ENCODE measurements at places on chromosomes 1 and 21.

DNA sequence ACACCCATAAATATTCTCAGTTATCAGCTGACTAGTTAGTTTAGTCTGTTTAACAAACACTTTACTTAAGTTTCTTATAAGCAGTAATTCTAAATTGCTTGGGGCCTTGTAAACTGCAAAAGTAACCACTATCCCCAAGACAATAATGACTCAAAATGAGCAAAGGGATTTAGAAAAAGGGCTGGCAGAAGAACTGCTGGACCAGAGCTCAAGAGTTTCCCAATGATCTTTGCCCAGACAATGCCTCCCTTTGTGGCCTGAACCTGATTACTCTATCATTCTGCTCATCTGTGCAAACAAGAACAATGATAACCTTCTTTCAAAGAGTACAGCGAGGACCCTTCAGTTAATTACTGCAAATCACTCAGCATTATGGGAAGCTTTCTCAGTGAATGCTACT lies 123.5 kb downstream of the TIAM1 start:
- no peak for DNase-seq

- peak; percentile 44 for DNase-seq
Measured at GRCh38 chr1:113677250-113678158, 81.8 kb downstream of the PHTF1 start.

GRCh38 chr1:74430342-74430934 lies 82.0 kb downstream of the LRRC53 start:
- no peak for DNase-seq

- no peak for DNase-seq
Measured at GRCh38 chr21:42922918-42923317, 2.5 kb downstream of the ERVH48-1 start.

DNA sequence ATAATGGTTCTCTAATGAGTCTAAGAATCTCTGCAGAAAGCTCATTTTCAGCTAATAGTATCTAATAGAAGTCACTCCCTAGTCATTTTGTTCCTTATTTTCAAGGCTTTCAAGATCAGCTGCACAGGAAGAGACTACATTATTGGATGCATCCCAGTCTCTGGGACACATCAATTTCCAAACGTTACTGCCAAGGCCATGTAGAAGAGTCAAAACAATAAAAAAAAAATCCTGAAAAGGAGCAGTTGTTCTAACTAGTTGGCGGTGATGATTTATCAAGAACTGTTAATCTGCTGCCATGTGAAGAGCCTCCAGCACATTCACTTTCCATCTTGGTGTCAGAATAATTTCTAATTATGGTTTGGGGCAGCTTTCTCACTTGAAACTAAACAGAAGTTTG lies 5.7 kb downstream of the DDAH1 start:
- no peak for DNase-seq

DNA sequence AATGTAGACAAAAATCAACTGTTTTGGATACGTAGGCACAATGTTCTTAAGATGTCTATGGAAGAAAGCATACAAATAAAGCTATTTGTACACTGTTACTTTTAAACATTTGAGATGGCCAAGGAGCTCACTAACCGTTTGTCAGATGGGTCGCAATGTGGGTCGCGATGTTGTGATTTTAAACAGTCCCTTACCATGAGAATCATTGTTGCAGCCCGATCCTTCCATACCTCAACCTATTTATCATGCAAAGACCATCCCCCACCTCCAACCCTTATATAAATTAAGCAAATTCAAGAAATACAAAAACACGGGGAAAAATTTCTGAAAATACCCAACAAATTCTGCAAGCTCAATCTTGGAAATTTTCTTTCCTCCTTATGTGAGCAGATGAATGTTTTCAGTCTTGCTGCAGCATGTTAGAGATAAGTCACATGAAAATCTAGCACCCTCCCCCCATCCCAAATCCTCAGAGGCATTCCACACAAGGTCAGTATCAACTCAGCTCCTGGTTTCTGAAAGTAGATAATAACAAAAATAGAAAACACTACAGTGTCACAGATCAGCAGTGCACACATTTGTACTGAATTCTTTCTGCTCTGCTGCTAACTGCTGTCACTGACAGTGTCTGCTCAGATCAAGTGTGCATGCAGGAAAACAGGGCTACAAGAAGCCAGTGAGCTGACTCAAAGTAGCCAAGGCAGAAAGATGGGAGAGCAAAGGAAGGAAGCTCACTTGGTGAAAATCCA lies 92.9 kb upstream of the TTC39A start:
- DNase-seq = no peak

DNA sequence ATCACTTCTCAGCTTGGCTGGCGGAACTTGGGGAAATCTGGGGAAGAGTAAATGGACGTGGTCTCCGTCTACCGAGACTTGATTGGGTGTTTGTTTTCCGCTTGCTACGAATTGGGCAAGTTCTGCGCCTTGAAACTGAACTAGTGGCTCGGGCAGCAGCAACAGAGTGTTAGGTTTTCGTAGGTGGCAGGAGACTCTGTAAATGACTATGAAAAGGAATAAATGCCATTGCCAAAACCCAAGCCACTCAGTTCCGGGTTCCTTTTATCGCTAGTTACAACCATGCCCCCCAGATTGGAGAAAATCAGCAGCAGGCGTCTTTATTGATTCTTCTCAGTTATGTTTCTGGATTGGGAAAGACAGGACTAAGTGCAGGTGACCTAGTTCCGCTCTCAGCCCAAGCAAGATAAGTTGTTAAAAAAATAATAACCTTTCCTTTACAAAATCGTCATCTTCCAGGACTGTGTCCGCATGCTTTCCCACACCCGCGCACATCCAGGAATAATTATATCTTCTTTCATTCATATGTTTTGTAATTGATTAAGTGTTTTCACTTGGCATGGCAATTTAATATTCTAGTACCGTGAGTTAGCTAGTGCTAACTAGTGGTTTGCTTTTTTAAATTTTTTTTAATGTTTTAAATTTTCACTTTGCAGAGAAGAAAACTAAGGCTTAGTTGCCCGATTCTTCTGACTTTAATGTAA lies 3.4 kb downstream of the LHX9 start:
- DNase-seq = no peak

- no peak for DNase-seq
Measured at GRCh38 chr21:35529171-35529863, 480.2 kb upstream of the RUNX1 start.

- DNase-seq = no peak
Measured at GRCh38 chr1:186286615-186287315, 88.3 kb downstream of the TPR start.

DNA sequence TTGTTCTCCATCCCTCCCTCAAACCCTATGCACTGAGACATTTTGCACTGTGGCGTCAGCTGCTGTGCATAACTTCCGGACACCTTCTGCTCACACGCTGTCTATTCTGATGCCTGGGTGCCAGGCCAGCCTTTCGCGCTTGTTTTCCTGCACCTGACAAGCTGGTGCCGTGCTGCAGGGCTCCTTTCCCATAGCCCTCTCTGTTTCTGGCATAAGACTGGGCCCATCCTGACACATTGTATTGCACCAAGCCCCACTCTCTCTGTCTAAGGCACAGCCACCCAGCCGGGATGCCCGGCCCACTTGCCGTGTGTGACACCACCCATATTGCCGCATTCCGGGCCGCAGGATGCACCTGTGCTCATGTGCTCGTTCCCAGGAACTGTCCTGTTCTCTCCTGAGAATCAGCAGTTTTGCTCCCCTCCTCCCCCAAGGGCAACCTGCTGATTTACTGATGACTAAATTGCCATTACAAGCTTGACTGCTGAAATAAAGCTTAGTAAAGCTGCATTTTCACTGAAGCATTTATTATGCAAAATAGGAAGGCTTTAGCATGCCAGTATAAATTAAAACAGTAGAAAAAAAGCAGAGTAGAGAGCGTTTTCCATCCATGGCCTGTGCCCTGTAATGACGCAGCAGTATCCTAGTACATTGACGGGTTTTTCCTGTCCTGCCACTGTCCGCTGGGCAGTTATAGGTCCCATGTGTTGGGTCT lies 88.0 kb downstream of the CD247 start:
- DNase-seq = no peak

DNA sequence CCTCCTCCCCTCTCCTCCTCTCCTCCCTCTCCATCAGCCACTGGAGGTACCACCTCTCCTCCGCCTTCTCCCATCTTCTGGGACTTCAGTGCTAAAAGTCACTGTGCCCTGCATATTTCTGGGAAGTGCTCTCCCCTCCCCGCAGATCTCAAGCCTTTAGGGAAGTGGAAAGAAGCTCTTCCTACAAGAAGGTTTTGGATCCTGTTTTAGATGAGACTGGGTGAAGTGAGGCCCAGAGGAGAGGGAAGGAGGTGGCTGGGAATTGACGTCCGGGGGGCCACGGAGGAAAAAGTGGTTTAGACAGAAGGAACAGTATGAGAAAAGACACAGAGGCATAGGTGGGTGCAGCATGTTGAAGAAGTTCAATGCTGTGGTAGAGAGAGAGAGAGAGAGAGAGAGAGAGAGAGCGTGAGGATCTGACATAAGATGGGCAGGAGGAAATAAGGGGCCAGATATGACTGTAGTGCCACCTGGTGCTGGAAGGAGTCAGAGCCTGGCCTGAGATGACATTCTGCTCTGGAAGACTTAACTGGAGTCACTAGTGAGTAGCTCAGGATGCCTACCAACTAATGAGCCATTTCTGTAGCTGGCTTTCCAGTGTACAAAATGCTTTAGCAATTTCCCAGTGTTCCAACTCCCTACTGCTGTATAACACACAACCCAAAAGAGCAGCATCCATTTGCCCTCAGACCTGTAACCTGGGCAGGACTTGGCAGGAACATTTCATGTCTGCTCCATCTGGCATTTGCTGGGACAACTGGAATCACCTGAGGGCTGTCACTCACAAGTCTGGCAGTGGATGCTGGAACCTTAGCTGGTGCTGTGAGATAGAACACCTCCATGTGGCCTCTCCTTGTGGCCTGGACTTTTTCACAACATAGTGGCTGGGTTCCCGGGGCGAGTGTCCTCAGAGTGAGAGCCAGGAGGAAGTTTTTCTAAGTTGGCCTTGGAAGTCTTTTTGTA lies 16.6 kb upstream of the ZSCAN20 start:
- DNase-seq = peak; percentile 80

- no peak for DNase-seq
Measured at GRCh38 chr1:165564561-165564960, 20.8 kb downstream of the LRRC52 start.

DNA sequence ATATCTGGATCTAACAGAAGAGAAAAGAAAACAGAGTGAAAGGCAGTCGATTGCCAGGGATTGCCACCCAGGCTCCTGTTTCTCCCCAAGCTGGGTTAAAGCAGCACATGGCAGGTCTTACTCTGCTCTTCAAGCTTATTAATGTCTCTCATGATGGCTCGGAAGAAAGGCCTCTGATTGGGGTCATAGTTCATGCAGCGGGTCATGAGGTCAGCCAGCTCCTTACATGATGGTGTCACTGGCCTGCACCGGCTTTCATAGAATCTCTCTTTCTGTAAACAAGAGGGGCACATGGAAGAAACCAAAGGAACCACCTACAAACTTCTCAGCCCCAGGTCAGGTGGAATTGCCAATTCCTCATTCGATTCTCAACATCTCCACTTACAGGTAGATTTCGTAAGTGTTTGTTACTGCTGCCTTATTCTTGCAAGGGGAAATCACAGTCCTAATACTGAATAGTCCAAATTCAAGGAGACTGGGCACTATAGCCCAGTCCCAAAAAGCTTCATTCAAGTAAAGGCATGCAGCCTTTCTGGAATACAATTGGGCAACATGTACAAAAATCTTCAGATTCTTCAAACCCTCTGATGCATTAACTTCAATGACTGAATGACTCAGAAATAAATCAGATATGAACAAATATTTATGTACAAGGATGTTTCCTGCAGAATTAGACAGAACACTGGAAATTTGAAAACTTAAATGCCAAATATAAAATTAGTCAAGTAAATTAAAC lies 96.6 kb downstream of the RAVER2 start:
- no peak for DNase-seq

DNA sequence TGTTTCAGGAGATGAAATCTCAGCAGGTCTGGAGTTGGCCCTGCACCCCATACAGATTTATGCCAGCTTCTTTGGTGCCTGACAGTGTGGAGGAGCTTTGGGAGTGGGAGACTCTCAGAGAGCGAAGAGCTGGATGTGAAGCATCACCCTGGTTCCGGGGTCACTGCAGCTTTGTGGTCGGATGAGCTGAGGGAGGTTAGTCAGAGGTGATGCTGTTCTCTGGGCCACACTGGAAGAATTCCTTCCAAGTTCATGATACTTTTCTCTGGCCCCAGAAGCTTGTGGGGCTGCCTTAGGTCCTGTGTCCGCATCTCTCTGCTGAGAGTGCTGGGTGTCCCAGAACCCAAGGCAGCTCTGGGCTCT lies 467.8 kb downstream of the CAMTA1 start:
- no peak for DNase-seq

- DNase-seq = no peak
Measured at GRCh38 chr1:153546371-153546770, 765 bp upstream of the S100A4 start.

GRCh38 chr1:55428944-55429931 lies 214.1 kb upstream of the USP24 start:
- peak; percentile 100 for DNase-seq

DNA sequence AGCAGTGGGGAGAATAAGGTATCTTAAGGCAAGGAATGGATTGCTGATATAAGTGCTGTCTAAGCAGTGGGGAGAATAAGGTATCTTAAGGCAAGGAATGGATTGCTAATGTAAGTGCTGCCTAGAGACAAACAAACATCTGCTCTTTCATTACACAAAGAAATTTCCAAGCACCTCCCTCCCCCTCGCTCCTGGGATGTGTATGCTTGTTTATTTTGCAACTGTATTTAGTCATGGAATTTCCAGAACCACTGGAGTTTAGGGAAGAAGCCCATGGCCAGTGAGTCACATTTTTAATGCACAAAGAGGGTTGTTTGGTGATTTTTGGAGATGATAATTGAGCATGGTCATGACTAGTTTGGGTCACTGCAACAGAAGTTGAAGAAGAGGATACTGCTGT lies 21.5 kb downstream of the PDPN start:
- no peak for DNase-seq

DNA sequence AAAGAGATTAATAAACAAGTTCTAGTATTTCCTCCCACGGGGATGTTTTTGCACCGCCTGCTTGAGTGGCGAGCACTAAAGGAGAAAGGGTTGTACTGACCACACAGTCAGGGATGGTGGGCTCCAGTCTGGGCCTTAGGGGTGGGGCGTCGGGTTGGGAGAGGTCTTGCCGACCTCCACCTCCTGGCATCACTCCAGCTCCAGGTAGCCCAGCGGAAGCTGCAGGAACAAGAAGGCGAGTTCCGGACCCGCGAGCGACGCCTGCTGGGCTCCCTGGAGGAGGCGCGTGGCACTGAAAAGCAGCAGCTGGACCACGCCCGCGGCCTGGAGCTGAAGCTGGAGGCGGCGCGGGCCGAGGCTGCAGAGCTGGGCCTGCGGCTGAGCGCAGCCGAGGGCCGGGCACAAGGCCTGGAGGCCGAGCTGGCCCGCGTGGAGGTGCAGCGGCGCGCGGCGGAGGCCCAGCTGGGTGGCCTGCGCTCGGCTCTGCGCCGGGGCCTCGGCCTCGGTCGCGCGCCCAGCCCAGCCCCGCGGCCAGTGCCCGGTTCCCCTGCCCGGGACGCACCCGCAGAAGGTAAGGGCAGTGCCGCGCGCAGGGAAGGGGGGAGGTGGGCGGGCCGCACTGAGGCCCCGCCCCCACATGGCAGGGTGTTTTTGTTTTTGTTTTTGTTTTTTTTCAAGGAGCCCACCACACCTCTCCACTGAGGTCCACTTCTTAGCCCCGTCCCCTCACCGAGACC lies 19.7 kb downstream of the MFAP2 start:
- DNase-seq = peak; percentile 72

All from HCT116 (cell line).